T1000 (cell line): ENCODE measurements at places on chromosomes 4 and X.

DNA sequence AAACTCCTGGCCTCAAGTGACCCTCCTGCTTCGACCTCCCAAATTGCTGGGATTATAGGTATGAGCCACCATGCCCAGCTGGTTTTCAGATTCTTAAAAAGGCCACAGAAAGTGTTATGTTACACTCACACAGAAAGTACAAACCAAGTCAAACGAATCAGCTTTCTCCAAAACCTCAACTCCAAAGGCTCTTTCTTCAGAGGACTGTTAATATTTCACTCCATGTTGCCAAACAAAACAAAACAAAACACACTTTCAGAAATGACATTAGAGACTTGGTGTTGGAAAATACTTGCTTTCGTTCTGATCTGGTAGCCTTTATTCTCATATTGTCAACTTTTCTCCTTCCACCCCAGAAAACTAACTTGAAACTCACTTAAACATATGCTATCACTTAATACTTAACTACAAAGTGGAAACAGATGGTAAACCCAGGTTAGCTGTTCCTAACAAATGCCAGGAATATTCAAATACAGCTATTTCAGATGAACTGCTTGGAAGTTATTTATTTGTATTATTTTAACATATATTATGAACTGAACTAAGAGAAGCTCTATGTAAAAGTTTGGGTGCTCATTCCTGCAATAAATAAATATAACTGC is 34.7 kb downstream of the RLIM start:
- no peak for DNase-seq

DNA sequence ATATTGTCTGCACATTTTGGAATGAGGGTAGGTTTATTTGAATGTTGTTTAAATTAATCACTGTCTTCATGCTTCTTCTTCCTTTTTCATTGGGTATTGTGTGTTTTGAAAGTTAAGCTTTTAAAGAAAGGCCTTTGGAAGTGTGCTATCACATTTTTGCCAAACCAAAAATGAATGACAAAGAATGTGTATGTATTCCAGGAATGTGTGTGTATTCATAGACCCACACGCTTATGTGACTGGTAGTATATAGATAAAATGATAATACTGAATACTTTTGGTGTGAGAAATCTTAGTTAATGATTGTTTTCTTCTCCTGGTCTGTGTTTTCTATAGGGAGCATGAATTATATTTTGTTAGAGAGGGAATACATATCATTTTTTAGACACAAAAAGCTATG is 404.4 kb downstream of the TLL1 start:
- DNase-seq, result no peak

GRCh38 chr4:151472711-151473110 is 63.7 kb downstream of the FHIP1A start:
- DNase-seq, result no peak

- DNase-seq, result no peak
These were observed 258.1 kb upstream of the NEIL3 start for GRCh38 chr4:177051473-177052060.

DNA sequence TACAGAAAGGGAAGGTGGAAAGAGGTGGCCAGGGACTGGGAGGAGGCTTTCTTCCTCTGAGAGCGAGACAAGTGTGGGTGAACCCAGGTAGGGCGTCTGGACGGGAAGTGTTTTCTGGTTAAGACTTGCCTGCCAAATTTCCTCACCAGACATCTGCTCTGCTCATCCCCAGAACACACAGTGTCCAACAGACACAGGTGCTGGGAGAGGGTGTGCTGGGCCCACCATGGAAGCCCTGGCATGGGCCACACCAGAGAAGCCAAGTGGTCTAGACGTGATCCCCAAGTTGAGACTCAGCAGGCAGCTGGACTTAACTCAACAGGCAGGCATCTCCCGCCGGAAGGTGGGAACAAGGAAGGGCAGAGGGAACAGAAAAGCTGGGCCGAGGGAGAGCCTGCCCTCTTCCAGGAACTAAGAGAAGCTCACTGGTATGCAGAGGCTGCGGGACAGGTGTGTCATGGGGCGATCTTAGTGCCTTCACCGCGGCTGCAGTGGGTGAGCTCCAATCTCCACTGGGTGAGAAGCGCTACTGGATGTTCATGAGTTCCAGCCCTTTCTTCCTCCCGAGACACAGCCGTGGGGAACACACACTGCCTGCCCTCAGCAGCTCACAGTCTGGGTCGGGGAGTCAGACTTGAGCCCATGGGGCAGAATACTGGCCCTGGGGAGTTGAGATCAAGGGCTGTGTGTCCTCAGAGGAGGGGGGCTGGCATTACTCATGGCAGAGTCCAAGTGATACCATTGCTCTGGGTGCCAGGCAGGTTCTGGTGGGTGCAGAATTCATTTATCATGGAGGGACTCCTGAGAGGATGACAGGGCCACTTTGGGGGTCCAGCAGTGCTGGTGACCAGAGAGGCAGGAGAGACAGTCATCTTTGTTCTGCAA is 110.2 kb downstream of the CPZ start:
- no peak for DNase-seq

DNA sequence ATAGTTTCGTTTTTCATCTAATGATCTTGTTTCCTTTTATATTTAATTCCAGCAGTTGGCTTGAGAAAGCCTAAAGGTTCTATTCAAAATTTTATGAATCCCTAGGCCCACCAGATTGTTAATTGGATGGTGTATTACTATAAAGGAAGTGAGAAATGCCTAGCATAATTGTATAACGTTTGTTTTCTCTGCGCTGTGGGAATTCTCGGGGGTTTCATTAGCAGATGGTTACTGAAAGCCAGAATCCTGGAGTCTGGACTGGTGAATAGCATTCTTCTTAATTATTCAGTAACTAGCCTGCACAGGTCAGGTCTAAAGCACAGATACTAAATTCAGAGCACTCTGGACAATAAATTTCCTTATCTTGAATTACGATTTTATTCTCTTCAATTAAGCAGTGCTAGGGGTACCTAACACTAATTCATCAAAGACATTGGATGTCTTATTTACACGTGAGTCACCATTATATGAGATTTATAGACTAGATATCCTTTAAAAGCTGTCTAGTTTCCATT is 459.4 kb downstream of the DTHD1 start:
- no peak for DNase-seq

- DNase-seq, result no peak
These were observed 43.7 kb downstream of the RPS3A start for GRCh38 chr4:151143162-151143561.

- DNase-seq, result no peak
These were observed 85.9 kb downstream of the GATB start for GRCh38 chr4:151674804-151675391.

DNA sequence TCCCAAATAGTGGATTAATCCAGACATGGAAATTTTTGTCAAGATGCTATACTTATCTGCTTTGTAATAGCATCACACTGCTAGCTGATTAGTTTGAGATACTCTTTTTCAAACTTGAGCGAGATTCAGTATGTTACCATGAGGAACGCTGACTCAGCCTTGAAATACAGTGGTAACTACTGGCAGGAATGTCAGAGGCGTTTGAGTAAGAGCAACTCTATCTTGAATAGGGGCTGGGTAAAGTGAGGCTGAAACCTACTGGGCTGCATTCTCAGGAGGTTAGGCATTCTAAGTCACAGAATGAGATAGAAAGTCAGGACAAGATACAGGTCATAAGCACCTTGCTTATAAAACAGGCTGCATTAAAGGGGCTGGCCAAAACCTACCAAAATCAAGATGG is 2519.6 kb downstream of the ARAP2 start:
- no peak for DNase-seq
